ENCODE measurements at places on chromosomes 6 and 20.

GRCh38 chr6:30801950-30802349 is 57.6 kb upstream of the IER3 start:
- DNase-seq: no peak

DNA sequence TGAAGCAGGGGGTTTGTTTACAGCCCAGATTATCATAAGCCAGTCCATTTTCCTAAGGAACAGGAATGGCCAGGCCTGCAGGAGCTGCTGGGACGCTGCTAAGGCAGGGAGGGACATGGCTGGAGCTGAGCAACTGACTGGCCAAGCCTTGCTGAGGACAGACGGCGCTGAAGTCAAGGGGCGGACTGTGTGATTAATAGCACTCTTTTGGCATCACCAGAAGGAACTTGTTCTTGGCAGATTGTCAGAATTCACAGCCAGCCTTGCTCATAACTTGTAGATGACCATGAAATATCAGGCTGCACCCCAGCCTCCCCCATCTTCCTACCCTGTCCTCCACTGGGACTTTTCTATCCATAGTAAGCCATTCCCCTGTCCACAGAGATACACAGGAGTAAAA is 218.8 kb upstream of the RNF24 start:
- no peak for DNase-seq

GRCh38 chr20:53148771-53149147 is 176.6 kb downstream of the TSHZ2 start:
- DNase-seq: no peak

DNA sequence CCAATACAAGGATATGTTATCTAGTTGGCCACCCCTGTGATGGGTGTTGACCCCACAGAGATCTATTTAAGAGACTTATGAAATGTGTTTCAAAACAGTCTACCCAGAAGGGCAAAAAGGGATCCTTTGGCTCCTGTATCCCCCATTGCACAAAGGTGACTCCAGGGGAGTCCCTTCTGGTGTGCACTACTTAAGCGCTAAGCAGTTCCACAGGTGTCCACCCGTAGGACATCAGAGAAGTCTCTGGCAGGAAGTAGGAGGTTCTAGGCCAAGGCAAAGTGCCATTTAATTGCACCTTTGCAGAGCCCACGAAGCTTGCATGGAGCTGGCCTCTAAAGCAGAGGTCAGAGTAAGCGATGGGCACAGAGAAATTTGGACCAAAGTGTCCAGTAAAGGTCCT is 147.7 kb downstream of the MRPL14 start:
- no peak for DNase-seq

- DNase-seq: no peak
Measured at GRCh38 chr20:62557999-62558408, 82.2 kb upstream of the GATA5 start.

- no peak for DNase-seq
Measured at GRCh38 chr6:141484711-141485110, 648.0 kb upstream of the GJE1 start.

GRCh38 chr6:12298017-12298978 is 8.1 kb downstream of the EDN1 start:
- DNase-seq: no peak

- no peak for DNase-seq
Measured at GRCh38 chr6:13412639-13413465, 74.5 kb downstream of the GFOD1 start.

Measured in NCI-H1930 (cell line).